CD4-positive, alpha-beta T cell (primary cell): ENCODE measurements at places on chromosomes 12 and 14. TPM values are rescaled to one million over a fixed set of nuclear protein-coding genes. Genes with fewer than 3 reads are reported as not detected.
A peak's percentile ranks its signal among the peaks of the same experiment; 100 is the strongest.

- H3K27ac ChIP-seq = no peak overlapping the region
- DNase-seq = no peak
- H3K4me1 ChIP-seq = no peaks in the 10 kb centered on the region
- no peak overlapping the region for H3K4me3 ChIP-seq
These were observed 291.3 kb downstream of the NPAS3 start for GRCh38 chr14:33230021-33230420.

GRCh38 chr14:75025082-75025481 is 22.4 kb downstream of the EIF2B2 start:
- no peaks in the 10 kb centered on the region for H3K4me1 ChIP-seq
- no peak overlapping the region for H3K27ac ChIP-seq
- H3K36me3 ChIP-seq = peaks cover 35% of the 10 kb centered on the region
- DNase-seq = no peak
- H3K27me3 ChIP-seq = no peaks in the 10 kb centered on the region
- no peak overlapping the region for H3K4me3 ChIP-seq

Gene KLRD1
- total RNA-seq = 0.87 TPM

DNA sequence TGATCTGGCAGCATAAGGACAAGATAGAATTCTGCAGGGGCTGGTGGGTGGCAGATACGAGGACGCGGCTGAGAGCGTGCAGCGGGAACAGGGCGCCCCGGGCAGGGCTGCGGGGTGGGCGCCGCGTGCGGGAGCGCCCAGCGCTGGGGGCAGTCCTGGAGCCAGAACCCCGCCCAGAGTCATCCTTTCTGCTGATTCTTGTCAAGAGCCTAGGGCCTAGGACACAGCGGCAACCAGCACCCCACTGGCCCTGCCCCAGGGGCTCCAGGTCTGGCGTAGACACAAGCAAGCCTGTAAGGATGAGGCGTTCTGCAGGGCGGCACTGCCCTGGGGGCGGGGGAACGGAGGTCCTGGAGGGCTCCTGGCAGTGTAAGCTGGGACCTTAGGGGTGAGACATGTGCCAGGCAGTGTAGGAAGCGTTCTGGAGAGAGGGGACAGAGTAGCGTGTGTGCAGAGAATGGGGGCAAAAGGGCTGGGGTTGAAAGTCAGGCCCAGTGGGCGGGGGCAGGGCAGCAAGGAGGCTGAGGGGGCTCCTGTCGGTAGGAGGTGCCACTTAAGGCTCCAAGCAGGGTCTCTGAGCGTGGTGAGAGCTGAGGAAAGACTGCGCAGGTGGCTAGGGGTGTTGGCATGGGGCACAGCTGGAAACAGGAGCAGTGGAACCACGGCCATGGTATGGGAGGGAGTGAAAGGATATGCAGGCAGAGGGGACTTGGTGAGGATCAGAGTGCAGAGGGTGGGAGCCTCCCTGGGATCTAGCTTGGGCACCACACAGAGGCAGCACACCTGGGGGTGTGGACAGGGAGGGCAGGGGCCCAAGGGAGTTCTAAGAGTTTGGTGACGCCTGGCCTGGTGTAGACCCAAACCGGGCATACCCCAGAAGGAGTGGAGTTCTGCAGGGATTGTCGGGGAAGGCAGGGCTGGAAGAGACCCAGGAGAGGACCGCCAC is 845 bp upstream of the AHNAK2 start:
- H3K27me3 ChIP-seq = peaks cover 26% of the 10 kb centered on the region
- no peak overlapping the region for H3K4me3 ChIP-seq
- H3K36me3 ChIP-seq = no peaks in the 10 kb centered on the region

DNA sequence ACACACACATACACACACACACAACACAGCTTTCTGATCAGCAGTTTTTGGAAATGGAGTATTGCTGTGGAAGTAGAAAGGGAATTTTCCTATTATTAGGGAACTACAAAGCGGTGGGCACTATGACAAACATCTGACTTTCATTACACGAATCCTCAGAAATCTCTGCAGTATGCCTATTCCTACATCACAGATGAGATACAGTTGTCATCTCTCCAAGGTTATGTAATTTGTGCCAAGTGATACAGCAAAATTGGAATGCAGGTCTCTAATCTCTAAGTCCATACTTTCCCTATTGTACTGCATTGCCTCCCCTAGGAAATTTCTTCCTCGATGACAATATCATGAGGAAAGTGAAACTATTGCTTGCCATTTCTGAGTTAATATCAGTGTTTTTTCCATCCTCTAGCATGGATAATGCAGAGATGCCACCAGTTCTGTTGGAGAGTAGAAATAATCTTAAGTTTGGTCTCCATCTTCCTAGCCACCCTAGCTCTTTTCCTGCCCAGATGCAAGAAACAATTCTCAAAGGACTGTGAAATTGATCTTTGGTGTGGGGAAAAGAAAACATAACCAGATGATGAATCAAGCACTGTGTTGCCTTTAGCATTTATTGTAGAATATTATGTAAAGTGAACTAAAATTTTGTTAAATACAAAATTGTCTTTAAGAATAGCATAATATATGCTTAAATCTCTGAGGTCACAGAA is 94.7 kb downstream of the ERGIC2 start:
- DNase-seq = no peak
- no peak overlapping the region for H3K4me3 ChIP-seq
- H3K27ac ChIP-seq = no peak overlapping the region

Gene PIANP
- 0.99 TPM for total RNA-seq

Gene MYF5
- total RNA-seq = not detected

GRCh38 chr12:13164921-13165616 is 31.5 kb upstream of the EMP1 start:
- H3K4me3 ChIP-seq = no peak overlapping the region
- DNase-seq = no peak
- H3K27me3 ChIP-seq = no peaks in the 10 kb centered on the region
- peak overlapping the region; percentile 31 for H3K27ac ChIP-seq
- H3K4me1 ChIP-seq = peaks cover 24% of the 10 kb centered on the region

Gene APOF
- not detected for total RNA-seq

- H3K27ac ChIP-seq = no peak overlapping the region
- H3K4me1 ChIP-seq = no peaks in the 10 kb centered on the region
- H3K36me3 ChIP-seq = no peaks in the 10 kb centered on the region
- no peak for DNase-seq
- H3K27me3 ChIP-seq = no peaks in the 10 kb centered on the region
These were observed 9.7 kb upstream of the TBPL2 start for GRCh38 chr14:55450124-55450523.

Gene TSHR
- total RNA-seq = not detected

DNA sequence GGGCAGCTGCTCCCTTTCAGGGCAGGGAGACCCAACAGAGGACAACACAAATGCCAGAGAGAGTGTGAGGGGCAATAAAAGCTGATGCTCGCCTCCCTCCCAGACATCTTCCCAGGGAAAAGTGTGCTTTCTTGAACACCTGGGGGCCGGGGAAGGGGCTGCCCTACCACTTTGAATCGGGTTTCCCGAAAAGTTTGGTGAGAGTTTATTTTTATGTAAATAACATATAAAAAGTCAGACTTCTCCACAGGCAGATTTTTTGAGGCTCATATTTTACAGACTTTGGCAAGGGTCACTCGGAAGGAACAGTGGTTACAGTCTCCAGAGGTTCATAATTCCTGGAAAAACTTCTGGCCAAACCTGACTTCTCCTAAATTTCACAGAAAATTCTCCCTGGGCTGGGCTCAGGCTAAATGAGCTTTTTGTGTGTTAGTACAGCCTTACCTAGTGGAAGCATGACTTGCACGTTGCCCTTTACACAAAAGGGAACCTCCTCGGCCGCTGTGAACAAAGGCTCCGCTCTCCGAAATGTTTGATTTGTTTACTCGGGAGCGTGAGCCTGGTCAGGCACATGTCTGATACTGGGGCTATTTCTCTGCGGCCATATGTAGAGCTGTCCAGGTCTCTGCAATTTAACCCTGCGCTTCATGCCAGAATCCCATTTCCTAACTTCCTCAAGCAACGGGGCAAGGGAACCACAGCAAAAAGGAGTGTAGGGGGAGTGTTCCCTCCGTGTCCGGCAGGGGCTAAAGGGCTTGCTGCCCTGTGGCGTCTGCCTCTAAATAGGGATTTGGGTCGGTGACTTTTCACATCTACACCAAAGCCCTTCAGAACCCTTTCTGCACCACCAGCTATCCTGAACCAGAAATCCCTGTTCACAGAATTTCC is 3.4 kb downstream of the RTL1 start:
- peaks cover 51% of the 10 kb centered on the region for H3K27me3 ChIP-seq
- H3K36me3 ChIP-seq = no peaks in the 10 kb centered on the region
- no peak overlapping the region for H3K4me3 ChIP-seq
- no peaks in the 10 kb centered on the region for H3K4me1 ChIP-seq

- no peaks in the 10 kb centered on the region for H3K36me3 ChIP-seq
- DNase-seq = no peak
- no peak overlapping the region for H3K27ac ChIP-seq
- no peak overlapping the region for H3K4me3 ChIP-seq
- no peaks in the 10 kb centered on the region for H3K27me3 ChIP-seq
- H3K4me1 ChIP-seq = no peaks in the 10 kb centered on the region
These were observed 43.1 kb upstream of the CCDC196 start for GRCh38 chr14:66442953-66443571.

- no peaks in the 10 kb centered on the region for H3K27me3 ChIP-seq
- DNase-seq = no peak
- peaks cover 20% of the 10 kb centered on the region for H3K36me3 ChIP-seq
- H3K4me3 ChIP-seq = no peak overlapping the region
- H3K27ac ChIP-seq = no peak overlapping the region
These were observed 108.6 kb downstream of the KTN1 start for GRCh38 chr14:55688566-55688965.

GRCh38 chr14:37452323-37452722 is 142.7 kb downstream of the FOXA1 start:
- H3K4me3 ChIP-seq = no peak overlapping the region
- no peaks in the 10 kb centered on the region for H3K27me3 ChIP-seq
- no peak for DNase-seq
- no peaks in the 10 kb centered on the region for H3K4me1 ChIP-seq
- no peak overlapping the region for H3K27ac ChIP-seq

GRCh38 chr14:69910871-69911270 is 31.7 kb downstream of the SMOC1 start:
- H3K4me3 ChIP-seq = no peak overlapping the region
- H3K4me1 ChIP-seq = no peaks in the 10 kb centered on the region
- no peak overlapping the region for H3K27ac ChIP-seq
- no peaks in the 10 kb centered on the region for H3K36me3 ChIP-seq
- no peaks in the 10 kb centered on the region for H3K27me3 ChIP-seq

DNA sequence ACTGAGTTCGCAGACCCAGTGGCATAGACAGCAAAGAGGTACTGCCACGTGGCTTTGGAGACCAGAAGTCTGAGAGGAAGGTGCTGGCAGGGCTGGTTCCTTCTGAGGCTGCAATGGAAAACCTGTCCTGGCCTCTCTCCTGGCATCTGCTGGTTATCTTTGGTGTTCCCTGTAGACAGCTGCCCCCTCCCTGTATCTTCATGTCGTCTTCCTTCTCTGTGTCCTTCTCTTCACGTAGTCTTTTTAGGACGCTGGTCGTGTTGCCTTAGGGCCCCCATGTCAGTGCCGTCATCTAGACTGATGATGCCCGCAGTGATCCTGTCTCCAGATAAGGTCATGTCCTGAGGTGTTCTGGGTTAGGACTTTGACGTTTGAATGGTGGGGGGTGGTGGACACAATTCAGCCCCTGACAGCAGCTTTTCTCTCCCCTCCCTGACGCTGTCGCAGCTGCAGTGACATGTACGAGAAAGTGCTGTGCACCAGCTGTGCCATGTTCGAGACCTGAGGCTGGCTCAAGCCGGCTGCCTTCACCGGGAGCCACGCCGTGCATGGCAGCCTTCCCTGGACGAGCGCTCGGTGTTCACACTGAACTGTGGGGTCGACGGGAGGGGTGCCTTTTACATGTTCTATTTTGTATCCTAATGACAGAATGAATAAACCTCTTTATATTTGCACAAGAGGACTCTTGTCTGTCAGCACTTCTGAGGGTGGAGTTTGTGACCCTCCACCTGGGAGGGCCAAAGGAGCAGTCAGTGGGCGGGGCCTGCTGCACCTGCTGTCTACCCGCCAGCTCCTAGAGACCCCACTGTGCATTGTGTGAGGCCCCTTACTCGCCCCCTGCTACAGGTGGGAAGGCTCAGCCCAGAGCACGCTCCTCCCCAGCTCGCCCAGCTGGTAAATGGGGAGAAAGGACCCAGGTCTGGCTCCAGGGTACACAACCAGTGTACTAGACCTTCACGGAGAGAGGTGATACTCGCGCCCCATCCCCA is 6.3 kb downstream of the SIVA1 start:
- no peak overlapping the region for H3K4me3 ChIP-seq
- peaks cover 22% of the 10 kb centered on the region for H3K4me1 ChIP-seq
- no peaks in the 10 kb centered on the region for H3K27me3 ChIP-seq
- no peak overlapping the region for H3K27ac ChIP-seq
- no peak for DNase-seq
- peaks cover 55% of the 10 kb centered on the region for H3K36me3 ChIP-seq
